ENCODE measurements at places on chromosomes 2 and 18.

DNA sequence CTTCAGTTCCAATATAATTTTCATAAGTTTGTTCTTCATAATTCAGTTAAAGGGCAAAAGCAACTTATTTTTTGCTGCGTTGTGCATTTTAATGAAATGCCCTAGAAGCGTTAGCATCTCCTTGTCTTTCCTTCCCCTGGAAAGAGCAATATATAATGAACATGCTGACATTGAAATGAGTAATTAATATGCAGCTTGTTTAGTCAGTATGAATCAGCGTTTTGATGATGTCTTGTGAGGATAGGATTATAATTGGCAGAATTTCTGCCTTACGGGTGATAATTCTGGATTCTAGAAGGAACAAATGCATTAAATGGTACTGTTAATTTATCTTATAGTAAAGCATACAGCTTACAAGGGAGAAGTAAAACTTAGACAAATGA lies 152.3 kb upstream of the MMADHC start:
- H3K4me3 ChIP-seq, result no peak overlapping the region
- H3K4me1 ChIP-seq, result peaks cover 42% of the 10 kb centered on the region
- no peak for DNase-seq
- H3K27ac ChIP-seq, result no peak overlapping the region
- H3K36me3 ChIP-seq, result no peaks in the 10 kb centered on the region

DNA sequence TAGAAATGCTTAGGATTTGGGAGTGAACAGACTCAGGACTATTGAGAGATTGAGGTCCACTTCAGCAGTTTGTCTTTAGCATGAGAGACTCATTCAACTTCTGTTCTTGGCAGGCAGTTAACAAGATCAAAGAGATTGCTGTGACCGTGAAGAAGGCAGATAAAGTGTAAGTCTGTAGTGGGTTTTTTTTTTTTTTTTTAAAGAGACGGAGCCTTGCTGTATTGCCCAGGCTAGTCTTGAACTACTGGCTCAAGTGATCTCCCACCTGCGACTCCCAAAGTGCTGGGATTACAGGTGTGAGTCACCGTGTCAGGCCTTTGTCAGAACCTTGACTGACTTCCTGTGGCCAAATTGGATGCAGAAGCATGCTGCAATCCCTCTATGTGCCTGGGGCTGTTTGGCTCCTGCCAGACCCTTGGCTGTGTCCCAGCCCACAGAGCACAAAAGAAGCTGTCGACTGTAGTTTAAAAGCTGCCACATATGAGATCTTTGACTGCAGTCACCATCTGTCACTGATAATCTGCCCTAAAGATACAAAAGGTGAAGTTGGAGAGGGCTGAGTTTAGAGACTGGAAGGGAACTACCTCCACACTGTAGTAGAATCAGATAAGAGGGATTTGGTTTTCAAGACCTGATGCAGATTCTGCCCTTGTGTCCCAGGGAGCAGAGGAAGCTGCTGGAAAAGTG lies 9.9 kb downstream of the CCT7 start:
- DNase-seq, result peak; percentile 97
- no peaks in the 10 kb centered on the region for H3K27me3 ChIP-seq
- H3K4me1 ChIP-seq, result peaks cover 24% of the 10 kb centered on the region
- H3K36me3 ChIP-seq, result peaks cover 84% of the 10 kb centered on the region

DNA sequence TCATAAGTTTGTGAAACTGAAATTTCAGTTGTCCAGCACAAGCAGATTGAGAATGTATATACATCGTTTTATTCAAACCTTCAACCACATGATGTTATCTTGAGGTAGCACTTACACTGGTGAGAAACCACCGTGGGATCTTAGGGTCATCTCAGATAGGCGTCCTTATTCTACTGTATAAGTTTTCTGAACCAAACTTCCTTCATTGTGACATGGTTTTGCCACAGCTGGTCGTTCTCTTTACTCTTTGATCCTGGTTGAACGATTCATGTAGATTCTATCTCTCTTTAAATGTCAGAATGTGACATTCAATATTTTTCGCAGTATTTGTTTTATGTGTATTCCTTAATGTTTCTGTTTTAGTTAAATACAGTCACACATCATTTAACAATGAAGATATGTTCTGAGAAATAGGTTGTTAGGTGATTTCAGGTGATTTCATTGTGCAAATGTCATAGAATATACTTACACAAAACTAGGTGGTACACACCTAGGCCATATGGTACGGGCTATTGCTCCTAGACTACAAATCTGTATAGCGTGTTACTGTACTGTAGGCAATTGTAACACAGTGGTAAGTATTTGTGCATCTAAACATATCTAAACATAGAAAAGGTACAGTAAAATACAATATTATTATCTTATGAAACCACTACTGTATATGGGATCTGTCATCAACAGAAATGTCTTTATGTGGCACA lies 17.9 kb upstream of the ARHGAP25 start:
- peaks cover 22% of the 10 kb centered on the region for H3K27me3 ChIP-seq
- peaks cover 5% of the 10 kb centered on the region for H3K4me1 ChIP-seq
- H3K4me3 ChIP-seq, result no peak overlapping the region
- no peak overlapping the region for H3K27ac ChIP-seq
- no peak for DNase-seq

GRCh38 chr2:164793529-164793928 lies 48.1 kb downstream of the COBLL1 start:
- H3K27me3 ChIP-seq, result no peaks in the 10 kb centered on the region
- H3K27ac ChIP-seq, result no peak overlapping the region
- no peaks in the 10 kb centered on the region for H3K36me3 ChIP-seq
- H3K4me1 ChIP-seq, result peaks cover 22% of the 10 kb centered on the region
- H3K4me3 ChIP-seq, result no peak overlapping the region

GRCh38 chr2:129748653-129749052 lies 230.8 kb upstream of the RAB6C start:
- H3K36me3 ChIP-seq, result no peaks in the 10 kb centered on the region
- no peaks in the 10 kb centered on the region for H3K27me3 ChIP-seq
- H3K4me1 ChIP-seq, result no peaks in the 10 kb centered on the region
- no peak overlapping the region for H3K4me3 ChIP-seq
- H3K27ac ChIP-seq, result no peak overlapping the region

- peaks cover 40% of the 10 kb centered on the region for H3K4me1 ChIP-seq
- no peak overlapping the region for H3K4me3 ChIP-seq
- H3K27ac ChIP-seq, result no peak overlapping the region
- DNase-seq, result peak; percentile 67
Observed at GRCh38 chr2:230680463-230681170, 32.0 kb upstream of the CAB39 start.

GRCh38 chr2:236548179-236548921 lies 21.3 kb upstream of the ACKR3 start:
- H3K4me3 ChIP-seq, result no peak overlapping the region
- no peak for DNase-seq
- no peaks in the 10 kb centered on the region for H3K36me3 ChIP-seq

GRCh38 chr18:48540251-48541025 lies 1.6 kb downstream of the CTIF start:
- no peaks in the 10 kb centered on the region for H3K27me3 ChIP-seq
- H3K36me3 ChIP-seq, result no peaks in the 10 kb centered on the region
- peak overlapping the region; percentile 35 for H3K27ac ChIP-seq
- peak; percentile 67 for DNase-seq
- H3K4me3 ChIP-seq, result peak overlapping the region; percentile 89
- H3K4me1 ChIP-seq, result peaks cover 7% of the 10 kb centered on the region

DNA sequence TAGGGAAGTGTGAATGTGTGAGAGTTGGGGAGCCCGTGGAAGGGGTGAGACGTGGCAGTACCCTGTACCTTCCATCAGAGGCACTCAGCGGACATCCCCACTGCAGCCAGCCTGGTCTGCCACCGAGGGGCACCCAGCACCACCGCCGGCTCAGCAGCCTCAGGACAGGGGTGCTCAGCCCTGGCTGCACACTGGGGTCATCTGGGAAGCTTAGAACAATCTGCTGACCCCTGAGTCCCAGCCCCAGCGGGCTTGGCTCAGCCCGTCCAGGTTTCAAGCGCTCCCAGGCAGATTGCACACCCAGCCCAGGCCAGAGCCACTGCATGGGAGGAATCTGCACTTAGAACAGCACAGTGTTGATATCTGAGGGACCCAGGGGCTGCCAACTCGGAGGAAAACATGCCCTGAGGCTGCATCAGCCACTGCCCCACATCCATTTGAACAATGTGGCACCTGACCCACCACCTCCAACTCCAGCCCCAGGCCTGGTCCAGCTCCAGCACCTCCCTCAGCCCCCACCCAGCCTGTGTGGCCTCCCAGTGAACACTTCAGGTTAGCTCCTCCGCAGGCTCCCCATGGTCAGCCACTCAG lies 147.1 kb upstream of the OTOS start:
- DNase-seq, result no peak
- H3K4me1 ChIP-seq, result no peaks in the 10 kb centered on the region
- H3K4me3 ChIP-seq, result no peak overlapping the region
- H3K27me3 ChIP-seq, result peaks cover 9% of the 10 kb centered on the region

Data from MCF 10A (cell line).